ENCODE measurements at places on chromosomes 3 and 15. TPM values are rescaled to one million over a fixed set of nuclear protein-coding genes. Genes with fewer than 3 reads are reported as not detected.

SLC2A2 gene
- not detected for total RNA-seq

ZNF80 gene
- total RNA-seq: 1.3 TPM

A4GNT gene
- total RNA-seq: not detected

KIF15 gene
- total RNA-seq: 36.2 TPM

NRG4 gene
- not detected for total RNA-seq

CCDC50 gene
- total RNA-seq: 4.7 TPM

WDR49 gene
- 0.31 TPM for total RNA-seq

GRCh38 chr3:99471353-99472323, 166.8 kb upstream of the COL8A1 start:
- H3K27ac ChIP-seq: no peak overlapping the region
- DNase-seq: no peak
- H3K4me1 ChIP-seq: no peaks in the 10 kb centered on the region
- H3K27me3 ChIP-seq: no peaks in the 10 kb centered on the region
- H3K36me3 ChIP-seq: no peaks in the 10 kb centered on the region

GRCh38 chr3:42728668-42729364, 26.2 kb upstream of the HHATL start:
- DNase-seq: no peak
- no peaks in the 10 kb centered on the region for H3K36me3 ChIP-seq
- no peaks in the 10 kb centered on the region for H3K4me1 ChIP-seq
- no peak overlapping the region for H3K4me3 ChIP-seq
- H3K27me3 ChIP-seq: peaks cover 3% of the 10 kb centered on the region

- no peaks in the 10 kb centered on the region for H3K4me1 ChIP-seq
- H3K27ac ChIP-seq: no peak within 1 kb of the TSS
- H3K4me3 ChIP-seq: no peak within 1 kb of the TSS
- no peak for DNase-seq
- no peaks in the 10 kb centered on the region for H3K36me3 ChIP-seq
Measured at GRCh38 chr3:98390366-98390765, at the start of gene OR5K3. Gene OR5K3 (plus strand): TSS chr3:98390666. CDS start chr3:98390666, 0 bp downstream.

GRCh38 chr15:38564557-38565286, at the start of gene RASGRP1:
Gene RASGRP1 (minus strand): TSS chr15:38564814. CDS start chr15:38564628, 186 bp downstream.
- H3K36me3 ChIP-seq: peaks cover 32% of the 10 kb centered on the region
- peak; percentile 90 for DNase-seq
- H3K4me1 ChIP-seq: peaks cover 46% of the 10 kb centered on the region
- peak within 1 kb of the TSS; percentile 97 for H3K4me3 ChIP-seq

GRCh38 chr3:57279685-57280084, 12.8 kb downstream of the ASB14 start:
- no peak overlapping the region for H3K27ac ChIP-seq
- H3K4me1 ChIP-seq: peaks cover 4% of the 10 kb centered on the region
- peaks cover 7% of the 10 kb centered on the region for H3K36me3 ChIP-seq

GRCh38 chr3:134850761-134851160, 55.7 kb downstream of the EPHB1 start:
- no peaks in the 10 kb centered on the region for H3K27me3 ChIP-seq
- H3K36me3 ChIP-seq: no peaks in the 10 kb centered on the region
- H3K4me1 ChIP-seq: peaks cover 5% of the 10 kb centered on the region
- no peak overlapping the region for H3K27ac ChIP-seq
- H3K4me3 ChIP-seq: no peak overlapping the region

DNA sequence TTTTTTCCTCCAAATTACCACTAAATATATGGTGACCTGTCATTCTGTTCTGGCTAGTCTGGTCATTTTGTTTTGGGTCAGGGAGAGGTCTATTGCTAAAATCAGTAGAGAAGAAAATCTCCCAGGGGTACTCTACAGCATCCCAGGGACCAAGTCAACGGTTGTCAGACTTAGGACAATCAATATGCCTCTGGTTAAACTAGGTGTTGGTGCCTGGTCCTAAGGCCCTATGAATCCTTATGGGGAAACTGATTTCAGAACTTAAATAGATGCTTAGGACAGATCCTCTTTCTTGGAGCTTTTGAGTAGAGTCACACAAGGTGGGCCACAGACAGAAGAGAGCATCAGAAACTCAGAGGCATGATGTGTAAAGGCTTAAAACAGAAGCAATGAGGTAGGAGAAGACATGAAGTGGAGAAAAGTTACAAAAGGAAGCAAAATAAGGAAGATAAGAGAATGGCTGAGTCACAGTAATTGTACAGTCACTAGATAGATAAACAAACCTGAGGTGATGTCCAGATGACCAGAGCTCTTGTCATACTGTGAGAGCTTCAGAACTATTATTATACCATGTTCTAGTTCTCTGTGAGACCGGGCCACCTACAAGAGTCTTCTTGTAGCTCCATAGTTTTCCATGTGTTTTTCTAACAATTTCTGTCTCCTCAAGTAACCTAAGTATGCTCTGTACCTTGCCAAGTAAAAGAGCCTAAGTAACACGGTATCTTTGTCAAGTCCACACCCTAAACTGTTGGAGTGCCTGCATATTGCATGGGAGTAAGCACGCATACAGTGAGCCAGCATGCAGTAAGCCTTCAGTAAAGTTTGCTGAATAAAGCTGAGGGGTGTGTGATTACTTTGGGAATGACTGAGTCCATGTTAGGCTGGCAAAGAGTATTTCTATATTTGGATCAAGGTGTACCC, 44.6 kb upstream of the LEKR1 start:
- H3K27me3 ChIP-seq: peaks cover 6% of the 10 kb centered on the region
- H3K36me3 ChIP-seq: peaks cover 1% of the 10 kb centered on the region
- H3K4me1 ChIP-seq: peaks cover 8% of the 10 kb centered on the region
- H3K27ac ChIP-seq: no peak overlapping the region

GRCh38 chr3:106083854-106084253, 215.0 kb upstream of the CBLB start:
- H3K36me3 ChIP-seq: peaks cover 5% of the 10 kb centered on the region
- H3K4me1 ChIP-seq: peaks cover 16% of the 10 kb centered on the region
- H3K4me3 ChIP-seq: no peak overlapping the region
- no peak for DNase-seq

GRCh38 chr15:63489352-63489751, 15.0 kb upstream of the USP3 start:
- H3K36me3 ChIP-seq: no peaks in the 10 kb centered on the region
- no peaks in the 10 kb centered on the region for H3K27me3 ChIP-seq

- no peaks in the 10 kb centered on the region for H3K27me3 ChIP-seq
- H3K36me3 ChIP-seq: no peaks in the 10 kb centered on the region
- peak overlapping the region; percentile 62 for H3K27ac ChIP-seq
- peaks cover 58% of the 10 kb centered on the region for H3K4me1 ChIP-seq
- H3K4me3 ChIP-seq: no peak overlapping the region
- DNase-seq: peak; percentile 22
Measured at GRCh38 chr3:108300103-108300849, 3.9 kb downstream of the HHLA2 start.

DNA sequence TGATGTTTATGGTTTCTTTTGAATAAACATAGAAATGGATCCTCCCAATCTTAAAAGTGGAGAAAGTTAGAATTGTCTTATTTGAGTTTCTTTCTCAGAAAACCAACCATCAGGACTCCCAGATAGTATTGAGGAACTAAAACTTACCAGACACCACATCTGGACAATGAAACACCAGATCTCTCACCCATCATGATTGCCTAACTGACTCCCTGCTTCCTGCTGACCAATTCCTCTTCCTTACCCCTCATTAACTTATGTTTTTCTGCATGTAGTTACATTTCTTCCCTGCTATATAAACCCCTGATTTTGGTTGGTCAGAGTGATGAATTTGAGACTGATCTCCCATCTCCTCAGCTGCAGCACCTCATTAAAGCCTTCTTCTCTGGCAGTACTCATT, 242.0 kb upstream of the SETMAR start:
- H3K36me3 ChIP-seq: peaks cover 1% of the 10 kb centered on the region
- DNase-seq: no peak
- H3K4me3 ChIP-seq: no peak overlapping the region
- H3K27ac ChIP-seq: no peak overlapping the region
- H3K27me3 ChIP-seq: no peaks in the 10 kb centered on the region
- H3K4me1 ChIP-seq: no peaks in the 10 kb centered on the region

GRCh38 chr3:185325946-185326791, 36.8 kb upstream of the MAP3K13 start:
- no peaks in the 10 kb centered on the region for H3K36me3 ChIP-seq
- H3K4me1 ChIP-seq: no peaks in the 10 kb centered on the region
- no peak overlapping the region for H3K4me3 ChIP-seq
- no peak overlapping the region for H3K27ac ChIP-seq

GRCh38 chr15:89101302-89102193, 13.3 kb downstream of the ABHD2 start:
- peaks cover 17% of the 10 kb centered on the region for H3K4me1 ChIP-seq
- peaks cover 12% of the 10 kb centered on the region for H3K36me3 ChIP-seq
- no peak for DNase-seq
- H3K4me3 ChIP-seq: no peak overlapping the region

- no peak overlapping the region for H3K4me3 ChIP-seq
- no peak overlapping the region for H3K27ac ChIP-seq
- peaks cover 16% of the 10 kb centered on the region for H3K4me1 ChIP-seq
- DNase-seq: peak; percentile 4
- no peaks in the 10 kb centered on the region for H3K27me3 ChIP-seq
Measured at GRCh38 chr3:192957441-192958021, 39.9 kb upstream of the MB21D2 start.

DNA sequence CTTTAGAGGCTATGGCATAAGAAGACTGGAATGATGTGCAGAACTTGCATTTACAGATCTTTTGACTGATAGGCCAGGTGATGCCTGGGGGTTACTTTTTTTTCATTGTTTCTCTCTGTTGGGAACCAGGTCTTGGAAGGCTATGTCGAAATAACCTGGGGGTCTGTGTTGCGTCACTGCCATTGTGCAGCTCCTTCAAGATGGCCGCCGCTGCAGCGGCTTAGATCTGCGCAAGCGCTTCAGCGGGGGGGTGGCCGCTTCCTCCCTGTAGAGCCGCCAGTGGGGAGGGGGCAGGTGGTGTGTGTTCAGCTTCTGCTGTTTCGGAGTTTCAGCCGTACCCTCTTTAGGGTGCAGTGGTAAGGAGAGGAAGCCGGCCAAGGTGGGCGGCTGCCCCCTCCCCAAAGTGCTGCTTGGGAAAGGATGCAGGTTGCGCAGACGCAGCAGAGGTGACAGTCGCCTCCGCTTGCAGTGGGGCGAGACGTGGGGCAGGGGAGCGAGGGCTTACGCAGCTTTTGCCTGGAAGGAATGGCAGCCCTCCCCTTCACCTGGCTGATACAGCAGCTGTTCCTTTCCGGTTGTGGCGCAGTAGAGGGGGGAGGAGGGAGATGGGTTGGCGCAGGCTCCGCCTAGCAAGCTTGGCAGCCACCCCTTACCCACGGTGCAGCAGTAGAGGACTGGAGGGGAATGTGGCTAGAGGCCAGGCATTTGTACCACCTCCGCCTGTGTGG, 1.5 kb downstream of the SNRPN start:
- peaks cover 34% of the 10 kb centered on the region for H3K36me3 ChIP-seq
- H3K4me3 ChIP-seq: peak overlapping the region; percentile 84
- H3K27ac ChIP-seq: peak overlapping the region; percentile 93
- no peaks in the 10 kb centered on the region for H3K27me3 ChIP-seq

- DNase-seq: no peak
- no peak overlapping the region for H3K4me3 ChIP-seq
- no peaks in the 10 kb centered on the region for H3K36me3 ChIP-seq
- no peaks in the 10 kb centered on the region for H3K4me1 ChIP-seq
Measured at GRCh38 chr15:36832774-36833463, 253.5 kb downstream of the CDIN1 start.

DNA sequence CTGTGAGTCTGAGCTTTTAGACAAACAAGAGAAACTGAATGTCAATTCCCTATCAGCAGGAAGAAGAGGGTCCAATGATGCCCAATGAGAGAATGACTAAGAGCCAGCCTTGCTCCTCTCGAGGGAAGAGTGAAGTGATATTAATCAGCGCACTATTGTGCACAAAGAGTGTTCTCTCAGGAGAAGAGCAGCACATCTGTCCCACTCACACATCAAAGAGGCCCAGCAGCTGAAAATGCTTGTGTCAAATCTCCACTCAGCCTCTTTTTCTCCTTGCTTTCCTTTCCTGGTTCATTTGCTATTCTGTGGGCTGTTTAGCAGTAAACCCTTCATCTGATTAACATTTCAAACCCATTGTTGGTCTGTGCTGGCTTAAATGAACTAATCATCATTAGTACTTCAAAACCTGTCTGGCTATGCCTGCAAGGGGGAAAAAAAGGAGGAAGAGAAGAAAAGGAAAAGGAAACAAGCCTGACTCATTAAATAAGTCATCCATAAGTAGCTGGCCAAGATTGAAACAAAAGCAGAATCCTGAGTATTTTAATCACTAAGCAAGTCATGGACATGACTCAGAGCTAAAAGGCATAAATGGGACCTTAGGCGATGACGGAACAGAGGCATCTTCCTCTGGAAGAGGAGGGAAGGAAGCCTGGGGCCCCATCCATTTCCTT, 912.7 kb downstream of the TUSC7 start:
- no peak overlapping the region for H3K27ac ChIP-seq
- H3K36me3 ChIP-seq: no peaks in the 10 kb centered on the region

GRCh38 chr3:122668930-122669730, 11.5 kb upstream of the PARP14 start:
- DNase-seq: peak; percentile 33
- no peaks in the 10 kb centered on the region for H3K36me3 ChIP-seq
- no peak overlapping the region for H3K27ac ChIP-seq
- H3K4me1 ChIP-seq: peaks cover 11% of the 10 kb centered on the region

DNA sequence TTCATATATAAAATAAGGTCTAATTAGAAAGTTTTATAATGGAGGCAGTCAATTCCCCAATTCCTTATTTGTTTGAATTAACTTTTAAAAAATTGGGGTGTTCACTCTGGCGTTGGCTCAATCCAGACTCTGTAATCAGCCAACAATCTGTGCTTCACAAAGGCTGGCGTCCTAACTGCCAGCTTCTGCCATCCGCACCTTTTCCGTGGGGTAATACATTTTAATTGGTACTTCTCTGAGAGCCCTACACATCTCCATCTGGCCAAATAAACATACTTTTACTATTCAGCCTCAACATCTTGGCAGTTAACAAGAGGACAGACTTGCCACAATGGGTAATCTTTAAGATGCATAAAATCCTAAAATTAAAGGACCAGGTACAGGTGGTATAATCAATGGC, 125.2 kb upstream of the CCNL1 start:
- H3K4me3 ChIP-seq: no peak overlapping the region
- no peaks in the 10 kb centered on the region for H3K27me3 ChIP-seq
- H3K27ac ChIP-seq: no peak overlapping the region
- peaks cover 5% of the 10 kb centered on the region for H3K4me1 ChIP-seq

- DNase-seq: no peak
- H3K27ac ChIP-seq: no peak overlapping the region
- H3K4me3 ChIP-seq: no peak overlapping the region
- H3K27me3 ChIP-seq: no peaks in the 10 kb centered on the region
Measured at GRCh38 chr3:78414261-78414660, 1353.5 kb downstream of the ROBO1 start.

DNA sequence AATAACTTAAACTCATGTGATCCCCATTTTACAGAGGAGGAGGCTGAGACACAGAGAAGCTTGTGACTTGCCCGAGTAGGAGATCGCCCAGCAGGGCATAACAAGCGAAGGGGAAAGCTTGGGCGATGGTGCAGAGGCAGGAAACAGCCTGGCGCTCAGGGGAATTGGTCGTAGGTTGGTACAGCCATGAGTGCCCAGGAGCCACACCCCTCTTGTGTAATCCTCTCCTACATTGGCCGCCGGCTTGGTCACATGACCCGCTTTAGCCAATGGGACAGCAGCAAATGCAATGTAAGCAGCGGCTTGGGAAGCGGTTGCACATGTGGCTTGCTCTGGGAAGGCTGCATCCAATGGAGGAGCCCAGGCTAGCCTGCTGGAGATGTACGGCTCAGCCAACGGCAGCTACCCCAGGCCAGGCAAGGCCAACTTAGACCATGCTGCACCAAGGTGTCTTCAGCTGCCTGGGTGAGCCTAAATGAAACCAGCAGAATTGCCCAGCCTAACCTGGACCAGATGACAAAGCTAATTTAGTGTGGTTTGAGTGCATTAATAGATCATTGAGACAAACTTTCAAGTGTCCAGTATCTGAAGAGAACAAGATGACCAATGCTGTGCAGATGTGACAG, 50.3 kb upstream of the SLC6A6 start:
- no peak for DNase-seq
- H3K27me3 ChIP-seq: no peaks in the 10 kb centered on the region
- no peak overlapping the region for H3K27ac ChIP-seq
- H3K4me1 ChIP-seq: no peaks in the 10 kb centered on the region
- no peak overlapping the region for H3K4me3 ChIP-seq

Data from activated naive CD8-positive, alpha-beta T cell treated with anti-CD3 and anti-CD28 coated beads for 36 hours (primary cell).